ENCODE measurements at places on chromosomes 1 and 21.
A peak's percentile ranks its signal among the peaks of the same experiment; 100 is the strongest.

DNA sequence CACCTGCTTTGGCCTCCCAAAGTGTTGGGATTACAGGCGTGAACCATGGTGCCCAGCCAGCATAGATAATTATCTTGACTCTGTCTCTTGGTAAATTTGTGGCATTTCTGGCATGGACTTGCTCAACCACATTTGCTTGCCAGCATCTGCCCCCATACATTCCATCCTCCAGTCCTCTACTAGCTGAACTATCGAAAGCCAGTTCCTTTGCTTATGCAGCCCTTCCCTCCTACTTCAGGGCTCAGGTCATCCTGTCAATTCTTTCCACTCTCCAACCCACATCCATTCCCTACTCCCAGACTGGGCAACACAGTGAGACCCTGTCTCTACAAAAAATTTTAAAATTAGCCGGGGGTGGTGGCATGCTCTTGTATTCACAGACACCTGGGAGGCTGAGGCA, 13.0 kb upstream of the UQCRHL start:
- no peak for DNase-seq

GRCh38 chr1:101618900-101619299, 377.8 kb downstream of the OLFM3 start:
- DNase-seq = no peak

DNA sequence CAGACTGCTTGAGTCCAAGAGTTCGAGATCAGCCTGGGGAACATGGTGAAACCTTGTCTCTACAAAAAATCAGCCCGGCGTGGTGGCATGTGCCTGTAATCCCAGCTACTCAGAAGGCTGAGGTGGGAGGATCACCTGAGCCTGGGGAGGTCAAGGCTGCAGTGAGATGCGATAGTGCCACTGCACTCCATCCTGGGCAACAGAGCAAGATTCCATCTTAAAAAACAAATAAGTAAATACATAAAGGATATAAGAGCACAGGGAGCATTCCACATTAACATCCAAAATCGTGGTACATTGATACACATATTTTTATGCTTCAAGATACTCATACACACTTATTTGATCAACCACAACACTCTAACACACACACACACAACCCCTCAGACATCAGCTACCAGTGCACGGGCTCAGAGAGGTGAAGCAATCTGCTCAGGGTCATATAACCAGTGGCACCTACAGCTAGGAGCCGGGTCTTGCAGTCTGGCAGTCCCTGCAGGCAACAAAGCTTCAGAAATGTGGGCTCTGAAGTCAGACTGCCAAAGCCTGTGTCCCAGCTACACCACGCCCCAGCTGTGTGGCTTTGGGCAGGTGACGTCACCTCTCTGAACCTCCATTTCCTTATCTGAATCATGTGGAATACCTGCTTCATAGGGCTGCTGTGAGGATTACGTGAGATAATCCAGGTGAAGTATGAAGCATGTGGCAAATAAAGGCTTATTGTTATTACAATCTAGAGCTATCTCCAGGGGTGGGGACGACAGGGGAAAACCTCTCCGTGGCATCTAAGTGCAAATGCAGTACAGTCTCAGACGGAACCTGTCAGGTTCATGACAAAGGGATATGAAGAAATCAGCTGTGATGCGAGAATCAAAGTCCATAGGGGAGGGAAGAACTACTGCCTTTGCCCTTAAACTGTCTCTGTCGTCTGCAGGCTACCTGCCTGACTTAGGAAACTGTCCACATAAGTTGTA, 4.8 kb upstream of the CRYBG2 start:
- DNase-seq = peak; percentile 81

DNA sequence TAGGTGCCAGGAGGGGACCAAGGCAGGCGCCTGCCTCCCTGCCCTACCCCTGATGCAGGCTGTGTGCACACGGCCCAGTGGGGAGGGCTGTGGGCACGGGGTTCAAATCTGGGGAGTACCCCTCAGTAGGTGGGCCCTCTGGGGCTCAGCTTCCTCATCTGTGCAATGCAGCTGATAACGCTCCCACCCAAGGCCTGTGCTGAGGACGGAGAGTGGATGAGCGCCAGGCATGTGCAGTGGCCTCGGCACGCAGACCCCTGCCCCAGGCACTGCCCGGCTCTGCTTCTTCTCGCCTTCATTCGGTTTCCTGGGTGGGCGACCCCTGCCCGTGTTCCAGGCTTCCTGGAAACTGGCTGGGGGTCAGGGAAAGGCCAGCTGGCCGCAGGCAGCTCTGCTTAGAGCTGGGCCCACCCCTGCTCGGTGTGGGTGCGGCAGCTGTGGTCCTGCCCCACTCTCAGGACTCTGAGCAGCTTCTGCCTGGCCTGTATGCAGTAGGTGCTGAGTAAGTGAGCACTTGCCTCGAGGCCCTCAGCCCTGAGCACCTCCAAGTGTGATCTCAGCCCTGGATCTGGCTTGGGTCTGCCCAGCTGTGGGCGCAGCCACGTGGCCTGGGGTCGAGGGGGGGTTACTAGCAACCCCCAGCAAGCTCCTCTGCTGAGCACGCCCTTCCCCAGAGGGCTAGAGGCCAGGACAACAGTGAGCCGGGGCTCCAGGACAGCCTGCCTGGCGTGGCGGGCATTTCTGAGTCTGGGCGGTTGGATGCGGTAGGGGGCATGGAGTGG, 11.9 kb upstream of the TNFRSF14 start:
- no peak for DNase-seq

- no peak for DNase-seq
Observed at GRCh38 chr1:17340358-17340757, 31.6 kb upstream of the PADI6 start.

DNA sequence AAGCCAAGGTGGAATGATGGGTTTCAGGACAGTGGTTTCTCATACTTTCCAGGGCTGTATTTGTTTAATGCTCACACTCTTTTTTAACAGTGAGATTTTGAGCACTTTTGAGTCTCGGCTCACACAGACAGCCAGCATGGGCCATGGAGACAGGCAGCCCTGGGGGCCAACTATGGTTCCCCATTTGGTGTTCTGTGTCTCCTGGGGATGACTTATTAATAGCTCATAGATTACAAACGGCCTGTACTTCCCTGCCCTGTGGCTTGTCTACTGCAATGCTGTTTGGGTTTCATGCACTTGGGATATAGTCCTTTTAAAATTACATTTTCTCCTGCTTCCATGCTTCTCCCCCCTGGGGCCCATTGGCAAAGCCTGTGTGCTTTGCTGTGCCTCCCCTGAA, 178.3 kb downstream of the KCNJ6 start:
- no peak for DNase-seq

DNA sequence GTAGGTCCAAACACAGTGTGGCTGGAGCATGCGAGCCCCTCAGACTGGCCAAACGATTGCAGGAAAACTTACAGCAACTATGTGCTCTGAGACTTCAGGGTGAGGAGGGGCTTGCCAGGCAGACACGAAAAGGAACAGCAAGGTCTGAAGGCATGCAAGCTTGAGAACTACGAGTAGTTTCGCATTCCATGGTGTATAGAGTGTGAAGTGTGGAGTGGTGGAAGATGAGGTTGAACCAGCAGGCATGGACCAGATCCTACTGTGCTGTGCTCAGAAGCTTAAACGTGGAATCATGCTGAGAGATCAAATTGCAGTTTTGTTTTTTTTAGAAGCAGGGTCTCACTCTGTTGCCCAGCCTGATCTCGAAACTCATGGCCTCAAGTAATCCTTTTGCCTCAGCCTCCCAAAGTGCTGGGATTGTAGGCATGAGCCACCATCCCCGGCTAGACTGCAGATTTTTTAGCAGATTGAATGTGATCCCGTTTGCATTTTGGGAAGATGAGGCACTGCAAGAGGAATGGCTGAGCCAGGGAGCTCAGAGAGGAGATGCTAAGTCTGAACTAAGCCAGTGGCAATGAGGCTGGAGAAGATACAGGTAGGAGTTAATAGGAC, 5.1 kb upstream of the TFAP2E start:
- DNase-seq = no peak

DNA sequence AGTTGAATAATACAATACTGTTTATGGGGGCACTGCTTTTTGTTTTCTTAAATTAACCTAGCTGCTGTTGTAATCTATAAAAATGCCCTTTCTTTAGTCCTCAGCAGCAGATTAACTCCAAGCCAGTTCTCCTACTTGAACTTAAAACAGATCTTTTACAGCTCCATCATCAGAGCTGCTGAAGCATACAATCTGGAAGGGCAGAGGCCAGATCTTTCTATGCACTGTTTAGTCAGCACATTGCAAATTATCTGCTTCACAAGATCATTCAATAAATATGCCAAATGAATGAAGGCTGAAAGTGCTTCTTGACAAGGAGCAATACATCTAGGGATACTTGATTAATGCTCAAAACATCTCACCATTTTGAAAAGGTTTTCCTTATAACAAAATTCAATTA, 115.8 kb downstream of the PLPPR5 start:
- no peak for DNase-seq

GRCh38 chr1:3410142-3410925, 44.1 kb upstream of the ARHGEF16 start:
- DNase-seq = no peak

DNA sequence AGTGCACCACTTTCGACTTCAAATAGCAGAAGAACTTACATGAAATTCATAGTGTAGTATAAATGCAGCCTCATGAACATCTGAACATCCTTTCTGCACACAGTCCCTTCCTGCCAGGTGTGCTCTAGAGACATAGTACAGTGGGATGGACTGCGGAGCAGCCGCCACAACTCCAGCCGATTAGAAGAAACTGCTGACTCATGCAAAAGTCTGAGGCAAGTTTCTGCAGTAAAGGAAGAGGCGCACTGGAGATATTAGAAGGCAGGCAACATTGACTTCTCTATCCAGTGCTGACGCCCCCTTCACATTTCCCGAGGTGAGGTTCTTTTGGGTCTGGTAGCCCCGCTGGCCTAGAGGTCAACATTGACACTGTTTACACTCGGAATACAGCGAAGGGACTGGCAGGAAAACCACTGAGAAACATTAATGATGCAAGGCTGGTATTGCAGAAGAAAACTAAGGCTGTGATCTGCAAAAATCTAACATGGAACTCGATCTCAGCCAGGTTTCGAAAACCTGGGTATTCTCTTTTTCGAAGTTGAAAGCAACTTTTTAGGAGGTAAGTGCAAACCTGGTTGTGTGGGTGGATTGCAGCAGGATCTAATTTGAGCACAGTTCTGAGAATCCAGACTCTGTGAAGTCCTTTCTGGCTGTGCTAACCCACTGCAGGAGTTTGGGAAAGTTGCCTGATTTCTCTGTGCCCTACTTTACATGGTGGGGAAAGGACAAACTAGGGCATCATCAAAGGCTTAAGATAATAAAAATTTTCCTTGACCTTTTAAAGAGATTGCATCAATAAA, 90.7 kb downstream of the CDC7 start:
- no peak for DNase-seq

GRCh38 chr1:38005195-38006007, at the start of gene FHL3:
TSS of gene FHL3 (minus strand) at chr1:38005514. CDS start at chr1:37999412, 6,102 bp downstream.
- DNase-seq = peak; percentile 55

DNA sequence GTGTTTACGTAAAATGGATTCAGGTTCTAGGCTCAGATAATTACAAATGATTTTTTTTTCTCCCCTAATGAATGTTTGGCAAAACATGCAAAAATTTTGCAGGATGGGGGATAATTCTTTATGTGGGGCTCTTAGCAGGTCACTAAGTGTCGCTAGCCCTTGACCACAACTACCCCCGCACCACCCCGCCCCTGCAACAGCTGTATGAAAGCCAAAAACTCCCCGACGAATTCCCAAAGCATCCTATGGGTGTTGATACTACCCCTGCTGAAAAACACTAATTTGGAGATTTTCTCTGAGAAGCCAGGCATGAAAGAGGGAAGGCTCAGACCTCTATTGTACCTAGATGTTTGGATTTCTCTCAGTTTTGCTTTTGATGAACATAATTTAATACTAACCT, 243.0 kb downstream of the TRABD2B start:
- DNase-seq = no peak

DNA sequence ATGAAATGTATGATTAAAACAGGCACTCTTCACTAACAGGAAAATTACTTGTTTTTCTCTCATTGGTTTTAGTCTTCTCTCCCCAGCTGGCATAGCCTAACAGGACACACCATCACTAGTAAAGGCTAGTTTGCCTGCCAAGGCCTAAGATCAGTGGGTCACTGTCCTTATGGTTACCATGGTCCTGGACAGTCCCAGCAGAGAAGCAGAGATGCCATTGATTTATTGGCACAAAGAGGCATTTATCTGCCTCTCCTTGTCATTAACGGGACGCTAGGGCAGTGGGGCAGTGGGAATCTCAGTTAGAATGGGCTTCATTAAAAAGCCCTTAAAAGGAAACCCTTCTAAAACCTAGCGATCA, 13.9 kb downstream of the CD247 start:
- no peak for DNase-seq

DNA sequence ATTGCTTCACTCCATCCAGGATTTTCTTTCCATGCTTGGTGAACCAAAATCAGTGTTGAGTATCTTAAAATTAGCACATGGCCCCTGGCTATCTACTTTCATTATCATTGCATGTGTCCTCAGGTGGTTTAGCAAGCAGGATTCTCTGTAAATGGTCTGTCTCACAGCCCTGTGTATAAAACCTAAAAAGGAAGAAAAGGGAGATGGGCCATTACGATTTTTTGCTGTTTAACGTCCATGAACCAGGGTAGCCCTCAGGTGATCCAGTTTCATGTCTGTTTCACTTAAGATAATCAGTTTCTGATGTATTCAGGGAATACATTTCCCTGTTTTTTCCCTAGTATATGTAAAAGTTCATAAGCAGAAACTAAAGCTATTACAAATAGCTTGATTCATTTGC, 238.2 kb downstream of the NFIA start:
- DNase-seq = no peak

DNA sequence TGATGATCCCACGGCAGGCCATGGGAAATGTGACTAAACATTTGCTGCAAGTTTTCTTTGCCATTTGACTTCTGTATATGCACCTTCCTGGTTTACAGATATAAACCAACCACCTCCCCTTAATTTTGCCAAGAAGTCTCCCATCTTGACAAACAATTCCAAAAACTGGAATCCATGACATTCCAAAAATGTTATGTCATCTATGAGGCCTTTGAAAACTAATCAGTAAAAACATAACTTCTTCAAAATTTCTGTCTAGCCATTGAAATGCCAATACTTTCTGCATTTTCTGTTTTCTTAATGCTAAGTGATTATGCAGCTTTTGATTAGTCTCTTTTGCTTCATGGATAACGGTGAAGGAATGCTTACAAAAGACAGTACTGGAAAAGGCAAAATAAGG, 84.1 kb downstream of the LYST start:
- no peak for DNase-seq

Data from CD4-positive, alpha-beta T cell treated with Interleukin-4 for 1 hour (primary cell).